ENCODE measurements at places on chromosomes 4 and X. TPM values are rescaled to one million over a fixed set of nuclear protein-coding genes. Genes with fewer than 3 reads are reported as not detected.

The RAB9B gene
- 0.45 TPM for polyA plus RNA-seq

The TMEM31 gene
- not detected for polyA plus RNA-seq

The TSPAN7 gene
- 6.1 TPM for polyA plus RNA-seq

The CCNA2 gene
- polyA plus RNA-seq: 13.8 TPM

The ADH1C gene
- polyA plus RNA-seq: 2.3 TPM

The PAGE1 gene
- polyA plus RNA-seq: not detected

The DSPP gene
- not detected for polyA plus RNA-seq

The UNC5C gene
- 0.04 TPM for polyA plus RNA-seq

The SPANXC gene
- polyA plus RNA-seq: not detected

The DAPP1 gene
- polyA plus RNA-seq: 29.1 TPM

The HSFX3 gene
- polyA plus RNA-seq: not detected

The SYTL4 gene
- 6.2 TPM for polyA plus RNA-seq

The ATP8A1 gene
- 1.2 TPM for polyA plus RNA-seq

The SRPK3 gene
- 0.15 TPM for polyA plus RNA-seq

The AFAP1 gene
- 4.0 TPM for polyA plus RNA-seq

The UGT2B17 gene
- 0.02 TPM for polyA plus RNA-seq

The ESX1 gene
- not detected for polyA plus RNA-seq

The FGA gene
- polyA plus RNA-seq: not detected

The AMOT gene
- 0.77 TPM for polyA plus RNA-seq

The PF4V1 gene
- polyA plus RNA-seq: not detected

The SOWAHB gene
- polyA plus RNA-seq: 6.2 TPM

The LEF1 gene
- polyA plus RNA-seq: 4.6 TPM

The HNRNPDL gene
- polyA plus RNA-seq: 226 TPM

The PIM2 gene
- 3.7 TPM for polyA plus RNA-seq

The TSPAN6 gene
- polyA plus RNA-seq: 50.1 TPM

The GPR34 gene
- 0.65 TPM for polyA plus RNA-seq

The DACH2 gene
- 0.04 TPM for polyA plus RNA-seq

The FANCB gene
- polyA plus RNA-seq: 0.60 TPM

The DMP1 gene
- not detected for polyA plus RNA-seq

The ADRA2C gene
- 1.1 TPM for polyA plus RNA-seq

The FOXO4 gene
- polyA plus RNA-seq: 8.4 TPM

The RBMX gene
- polyA plus RNA-seq: 56.5 TPM

The BCORL1 gene
- polyA plus RNA-seq: 1.7 TPM

The IL3RA gene
- 2.2 TPM for polyA plus RNA-seq

The RBBP7 gene
- polyA plus RNA-seq: 72.0 TPM

The NPFFR2 gene
- not detected for polyA plus RNA-seq

The RTL5 gene
- polyA plus RNA-seq: 1.2 TPM

The MAGED4 gene
- 2.1 TPM for polyA plus RNA-seq

The GRK4 gene
- 1.7 TPM for polyA plus RNA-seq

The TCEAL9 gene
- polyA plus RNA-seq: 48.0 TPM

The GAGE12F gene
- not detected for polyA plus RNA-seq

The ZNF141 gene
- 3.7 TPM for polyA plus RNA-seq

The ENAM gene
- not detected for polyA plus RNA-seq

The TMEM150C gene
- 4.0 TPM for polyA plus RNA-seq

The ADGRG4 gene
- polyA plus RNA-seq: not detected

The ZCCHC12 gene
- polyA plus RNA-seq: 0.02 TPM

The TLR10 gene
- 0.12 TPM for polyA plus RNA-seq

The SPANXN3 gene
- not detected for polyA plus RNA-seq

The ZNF630 gene
- polyA plus RNA-seq: 1.5 TPM

The GATA1 gene
- polyA plus RNA-seq: 0.09 TPM

The PACRGL gene
- polyA plus RNA-seq: 7.7 TPM

The EDA gene
- 0.57 TPM for polyA plus RNA-seq

The CLCN4 gene
- 0.16 TPM for polyA plus RNA-seq

The RAB33A gene
- not detected for polyA plus RNA-seq

The NR0B1 gene
- polyA plus RNA-seq: 0.02 TPM

The MAGEA11 gene
- 0.04 TPM for polyA plus RNA-seq

Data from esophagus (tissue), 2 donors.